ENCODE measurements at places on chromosomes 6 and 20.
A peak's percentile ranks its signal among the peaks of the same experiment; 100 is the strongest.

DNA sequence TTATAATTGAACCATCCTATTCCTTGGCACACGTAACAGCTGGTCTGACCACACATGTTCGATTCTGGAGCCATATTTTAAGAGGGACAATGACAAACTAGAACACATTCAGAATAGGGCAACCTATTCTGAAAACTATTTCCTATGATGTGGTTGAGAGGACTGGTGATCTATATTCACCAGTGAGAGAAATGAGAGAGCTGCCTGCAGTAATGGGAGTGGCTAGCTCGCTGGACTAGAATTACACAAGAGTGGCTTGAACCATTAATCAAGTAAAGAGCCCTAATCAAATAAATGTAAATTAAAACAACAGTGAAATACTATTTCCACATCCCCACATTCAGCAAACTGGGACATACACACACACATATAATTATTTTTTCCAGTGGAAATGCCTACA lies 55.3 kb upstream of the LY86 start:
- DNase-seq, result no peak

GRCh38 chr6:96194675-96195074 lies 178.9 kb downstream of the FUT9 start:
- DNase-seq, result no peak

DNA sequence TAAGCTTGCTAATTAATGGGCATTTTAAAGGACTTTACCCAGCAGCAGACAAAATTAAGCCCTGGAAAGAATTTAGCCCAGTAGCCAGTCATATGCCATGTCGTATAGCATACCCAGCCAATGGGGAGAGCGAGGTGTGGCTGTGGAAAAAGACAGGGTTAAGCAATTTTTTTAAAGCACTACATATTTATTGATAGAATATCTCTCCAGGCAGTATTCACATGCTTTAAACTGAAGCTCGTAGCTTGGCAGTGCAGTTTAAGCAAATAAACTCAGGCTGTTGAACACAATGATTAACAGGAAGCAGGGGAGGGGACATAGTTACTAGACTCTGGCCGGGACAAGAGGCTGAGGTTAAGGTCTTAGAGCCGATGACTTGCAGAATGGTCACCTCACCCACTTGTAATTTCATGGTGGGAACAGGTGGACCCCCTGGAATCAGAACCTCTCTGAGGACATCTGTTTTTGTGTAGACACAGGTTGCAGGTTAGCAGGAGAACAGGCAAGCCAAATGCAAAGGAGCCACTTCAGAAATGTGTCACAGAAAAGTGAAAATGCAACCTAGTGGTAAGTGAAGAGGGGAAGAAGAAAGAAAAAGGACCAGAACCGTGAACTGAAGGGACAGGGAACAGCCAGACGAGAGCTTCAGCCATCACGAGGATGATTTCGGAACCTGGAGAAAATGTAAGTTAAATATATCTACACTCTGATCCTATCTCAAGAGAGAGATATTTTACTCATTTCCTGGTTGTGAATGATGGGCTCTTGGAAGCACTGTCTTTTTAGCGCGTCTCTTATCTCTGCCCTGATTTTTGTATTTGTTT lies 7.2 kb downstream of the GCNT2 start:
- DNase-seq, result no peak

- no peak for DNase-seq
These were observed 363.0 kb upstream of the SOX4 start for GRCh38 chr6:21230536-21230935.

DNA sequence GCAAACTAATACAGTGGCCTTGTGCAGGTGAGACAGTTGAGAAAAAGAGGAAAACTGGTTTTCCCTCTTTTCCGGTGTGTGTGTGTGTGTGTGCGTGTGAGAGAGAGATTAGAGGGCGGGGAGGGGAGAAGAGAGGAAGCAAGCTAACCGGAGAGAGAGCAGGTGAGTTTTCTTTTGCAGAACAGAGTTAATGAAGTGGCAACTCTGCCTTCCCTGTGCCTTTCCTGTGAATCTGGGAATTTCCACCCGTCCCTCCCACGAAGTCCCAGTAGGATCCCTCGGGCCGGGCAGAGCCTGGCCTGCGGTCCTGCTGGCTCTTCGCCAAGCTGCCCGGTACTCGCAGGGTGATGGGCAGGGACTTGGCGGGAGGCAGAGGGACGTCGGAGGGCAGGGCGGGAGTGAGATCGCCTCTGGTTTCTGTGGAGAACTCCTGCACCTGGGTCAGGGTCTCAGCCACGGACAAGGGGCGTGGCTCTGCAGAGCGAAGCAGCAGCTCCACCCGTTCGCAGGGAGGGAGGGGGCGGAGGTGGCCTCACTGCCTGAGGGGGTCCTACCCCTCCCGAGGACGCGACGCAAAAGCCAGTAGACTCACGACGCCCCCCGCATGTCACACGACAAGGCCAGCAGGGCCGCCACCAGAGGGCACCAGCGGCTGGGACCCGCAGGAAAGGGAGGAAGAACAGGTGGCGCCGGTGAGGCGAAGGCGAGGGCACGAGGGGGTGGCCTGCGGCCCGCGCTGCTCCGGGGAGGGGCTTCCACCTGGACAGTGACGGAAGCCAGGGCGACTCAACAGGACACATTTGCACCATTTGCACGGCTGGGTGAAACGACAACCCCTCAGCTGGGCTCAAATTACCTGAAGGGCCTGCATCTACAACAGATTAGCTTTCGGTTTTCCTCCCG lies 51.2 kb upstream of the RNF182 start:
- DNase-seq, result peak; percentile 64

GRCh38 chr6:33313105-33313708 lies 671 bp downstream of the TAPBP start:
- no peak for DNase-seq

DNA sequence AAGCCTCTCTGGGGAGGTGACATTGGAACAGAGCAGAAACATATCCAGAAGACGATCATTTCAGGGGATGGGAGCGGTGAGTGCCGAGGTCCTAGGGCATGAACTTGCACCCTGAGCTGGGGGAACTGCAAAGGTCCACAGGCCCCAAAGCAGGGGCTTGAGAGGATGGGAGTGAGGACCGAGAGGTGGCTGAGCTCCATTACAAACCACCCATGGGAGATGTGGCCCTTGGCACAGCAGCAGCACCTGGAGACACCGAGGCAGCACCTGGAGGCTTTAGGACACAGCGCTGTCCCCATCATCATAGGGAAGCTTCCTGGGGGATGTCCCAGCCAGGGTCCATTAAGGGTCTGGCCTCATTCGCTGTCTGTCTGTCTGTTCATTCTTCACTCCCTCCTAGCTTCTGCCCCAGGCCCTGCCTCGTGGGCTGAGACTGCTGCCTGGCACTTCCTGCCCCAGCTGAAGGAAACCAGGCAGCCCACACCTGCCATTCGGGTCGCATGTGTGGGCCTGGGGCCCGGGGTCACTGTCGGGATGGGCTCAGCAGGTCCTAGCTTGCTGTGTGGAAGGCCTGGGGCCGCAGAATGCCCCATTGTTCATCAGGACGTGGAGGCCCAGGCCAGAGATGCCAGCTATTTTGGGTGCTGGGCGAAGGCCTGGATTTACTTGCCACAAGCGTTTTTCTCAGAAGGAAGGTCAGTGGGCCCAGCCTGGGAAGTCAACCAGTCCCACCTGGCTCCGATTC lies 42.8 kb upstream of the STX16 start:
- DNase-seq, result no peak

DNA sequence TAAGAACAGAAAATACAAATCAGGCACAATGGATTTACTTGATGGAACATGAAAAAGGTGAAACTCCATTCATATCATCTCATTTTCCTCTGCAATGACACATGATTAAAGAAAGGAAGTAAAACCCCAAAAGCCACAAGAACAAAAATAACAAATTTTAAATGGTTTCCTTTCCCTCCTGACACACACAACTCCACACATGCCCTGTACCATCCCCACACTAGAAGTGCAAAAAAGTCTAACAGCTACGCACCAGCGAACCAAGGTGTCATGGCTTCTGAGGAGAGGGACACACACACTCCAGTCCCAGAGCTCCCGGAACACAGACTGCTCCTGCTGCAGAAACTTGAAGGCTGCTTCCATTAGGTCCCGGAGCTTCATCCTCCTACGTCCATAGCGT lies 25.3 kb downstream of the MDN1 start:
- no peak for DNase-seq

- no peak for DNase-seq
These were observed 47.2 kb upstream of the REV3L start for GRCh38 chr6:111530218-111530617.

DNA sequence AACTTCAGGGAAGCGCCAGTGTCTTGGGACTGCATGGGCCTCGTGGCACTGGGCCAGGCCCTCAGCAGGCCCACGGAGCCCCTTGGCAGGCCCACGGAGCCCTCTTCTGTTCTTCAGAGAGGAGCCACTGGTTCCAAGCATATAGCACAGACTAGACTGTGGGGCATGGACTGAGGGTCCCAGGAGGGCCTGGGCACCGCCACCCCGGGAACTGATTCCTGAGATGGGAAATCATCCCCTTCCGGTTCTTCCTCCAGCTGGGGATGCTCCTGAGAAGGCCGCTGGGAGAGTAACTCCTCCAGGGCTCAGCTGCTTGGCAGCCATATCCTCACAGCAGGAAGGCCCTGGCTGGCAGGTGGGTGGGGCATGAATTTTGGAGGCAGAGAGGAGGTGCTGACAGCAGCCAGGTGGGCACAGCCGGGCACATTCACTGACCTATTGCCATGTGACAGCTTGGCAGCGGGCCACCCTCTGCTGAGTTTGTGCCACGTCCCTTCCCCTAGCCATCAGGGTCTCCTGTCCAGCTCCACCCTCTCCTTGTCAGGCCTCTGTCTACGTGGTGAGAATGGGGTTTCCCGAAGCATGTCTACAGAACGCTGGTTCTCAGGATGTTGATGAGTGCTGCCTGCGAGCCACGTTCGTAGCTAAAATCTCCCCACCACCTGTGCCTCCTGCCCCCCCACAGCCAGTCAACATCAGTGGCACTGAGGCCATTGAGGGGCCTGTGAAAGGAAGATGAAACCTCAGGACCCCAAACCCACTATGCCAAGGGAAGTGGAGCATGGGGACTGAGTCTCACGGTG lies 152.1 kb downstream of the TAF4 start:
- DNase-seq, result no peak

DNA sequence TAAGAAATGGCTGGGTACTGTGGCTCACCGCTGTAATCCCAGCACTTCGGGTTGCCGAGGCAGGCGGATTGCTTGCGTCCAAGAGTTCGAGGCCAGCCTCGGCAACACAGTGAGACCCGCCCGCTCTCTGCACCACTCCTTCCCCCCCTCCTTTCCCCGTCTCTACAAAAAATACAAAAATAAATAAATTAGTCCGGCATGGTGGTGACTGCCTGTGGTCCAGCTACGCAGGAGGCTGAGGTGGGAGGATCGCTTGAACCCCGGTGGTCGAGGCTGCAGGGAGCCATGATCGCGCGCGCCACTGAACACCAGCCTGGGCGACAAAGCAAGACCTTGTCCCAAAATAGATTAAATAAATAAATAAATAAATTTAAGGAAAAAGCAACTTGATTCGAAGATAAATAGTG lies 448 bp upstream of the RNF114 start:
- DNase-seq, result no peak

- no peak for DNase-seq
These were observed 13.0 kb downstream of the POU3F2 start for GRCh38 chr6:98847416-98847778.

DNA sequence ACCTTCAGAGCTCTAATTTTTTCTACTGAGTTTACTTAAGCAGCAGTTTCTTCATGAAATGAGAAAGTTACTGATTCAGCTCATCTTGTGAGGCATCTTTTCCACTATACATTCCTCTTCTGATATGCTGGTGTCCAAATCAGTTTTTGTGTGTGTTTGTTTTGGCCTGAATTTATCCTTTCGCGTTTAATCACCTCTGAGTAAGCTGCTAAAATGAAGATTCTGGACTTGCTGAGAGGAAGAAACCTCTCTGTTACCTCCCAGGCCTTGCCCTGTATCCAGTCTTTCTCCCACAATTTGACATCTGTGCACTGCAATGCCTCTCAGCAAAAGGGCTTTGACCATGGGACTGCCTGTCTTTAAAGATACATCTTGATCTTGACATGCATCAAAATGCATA lies 536.2 kb upstream of the NRSN1 start:
- no peak for DNase-seq

- no peak for DNase-seq
These were observed 352.5 kb downstream of the HDGFL1 start for GRCh38 chr6:22921828-22922227.

- no peak for DNase-seq
These were observed 12.4 kb downstream of the GRM1 start for GRCh38 chr6:146041282-146041681.

DNA sequence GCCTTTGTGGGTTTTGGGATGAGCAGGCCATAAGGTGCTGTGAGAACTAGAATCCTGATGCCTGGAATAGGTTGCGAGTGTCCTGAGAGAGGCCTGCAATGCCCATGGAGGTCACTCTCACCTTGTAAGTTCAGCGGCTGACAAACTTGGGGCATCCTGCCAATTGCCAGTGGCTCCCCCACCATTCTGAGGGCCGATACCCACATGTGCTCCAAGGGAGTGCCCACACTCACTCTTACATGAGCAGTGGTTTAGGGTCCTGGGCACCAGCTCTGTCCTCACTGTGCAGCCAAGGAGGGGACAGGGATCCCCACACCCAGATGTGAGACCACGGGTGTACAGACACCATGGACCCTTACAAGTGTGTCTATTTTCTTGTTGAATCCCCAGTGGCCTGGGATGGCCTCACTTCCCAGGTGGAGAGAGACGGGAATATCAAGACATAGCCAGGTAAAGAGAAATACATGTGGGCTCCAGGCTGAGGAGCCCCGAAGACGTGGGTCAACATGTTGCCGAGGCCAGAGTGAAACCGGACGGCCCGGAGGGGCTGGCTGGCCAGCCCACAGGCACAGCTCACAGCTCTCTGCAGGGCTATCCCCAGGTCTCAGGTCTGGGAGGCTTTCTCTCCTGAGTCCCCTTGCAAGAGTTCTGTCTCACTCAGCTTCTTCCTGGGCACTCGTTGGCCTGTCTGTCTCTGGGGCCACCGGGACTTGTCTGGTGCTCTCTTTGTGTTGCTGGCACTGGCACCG lies 2.0 kb upstream of the CST9 start:
- no peak for DNase-seq

GRCh38 chr6:135148889-135149288 lies 32.2 kb upstream of the MYB start:
- no peak for DNase-seq

- DNase-seq, result no peak
These were observed 76.5 kb upstream of the GTSF1L start for GRCh38 chr20:43803276-43803675.

GRCh38 chr6:133693565-133693964 lies 195.3 kb upstream of the TCF21 start:
- DNase-seq, result no peak

- no peak for DNase-seq
These were observed 13.8 kb downstream of the TOMM34 start for GRCh38 chr20:44946271-44946852.

- no peak for DNase-seq
These were observed 584 bp downstream of the KIF13A start for GRCh38 chr6:17986656-17987446.

Data from stimulated activated CD4-positive, alpha-beta T cell treated with anti-CD3 and anti-CD28 coated beads, Interleukin-15, amount 100 ng/mL, for 1 hour (primary cell).